Left hindlimb (tissue), 1 donor: ENCODE measurements at places on chromosomes 2 and 18.
A peak's percentile ranks its signal among the peaks of the same experiment; 100 is the strongest.

DNA sequence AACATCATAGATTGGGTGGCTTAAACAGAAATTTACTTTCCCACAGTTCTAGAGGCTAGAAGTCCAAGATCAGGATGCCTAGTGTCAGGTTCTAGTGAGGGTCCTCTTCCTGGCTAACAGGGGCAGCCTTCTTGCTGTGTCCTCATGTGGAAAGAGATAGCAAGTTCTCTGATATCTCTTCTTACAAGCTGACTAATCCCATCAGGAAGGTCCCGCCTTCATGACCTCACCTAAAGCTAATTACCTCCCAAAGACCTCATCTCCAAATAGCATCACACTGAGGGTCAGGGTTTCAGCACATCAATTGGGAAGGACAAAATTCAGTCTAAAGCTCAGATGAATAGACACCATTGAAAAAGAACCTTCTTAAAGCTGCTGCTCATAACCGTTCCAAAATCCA is 22.9 kb downstream of the ACVR1 start:
- no peak for DNase-seq

DNA sequence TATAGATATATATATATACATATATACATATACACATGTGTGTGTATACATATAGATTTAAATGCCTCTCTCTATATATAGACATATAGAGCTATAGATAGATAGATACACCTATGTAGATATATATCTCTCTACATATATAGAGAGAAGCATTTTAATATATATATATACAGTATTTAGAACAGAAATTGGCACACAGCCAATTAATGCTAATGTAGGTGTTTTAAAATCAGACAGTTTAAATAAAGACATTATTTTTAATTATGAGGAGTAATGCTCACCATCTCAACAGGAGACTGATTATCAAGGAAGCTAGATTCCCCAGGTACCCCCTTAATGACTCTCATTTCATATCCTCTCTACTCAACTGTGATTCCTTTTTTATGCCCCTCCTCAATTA is 170.7 kb upstream of the CRIM1 start:
- DNase-seq = no peak

GRCh38 chr2:37766106-37766505 is 94.7 kb upstream of the CDC42EP3 start:
- no peak for DNase-seq

GRCh38 chr18:51137891-51138290 is 59.6 kb downstream of the MEX3C start:
- DNase-seq = no peak

DNA sequence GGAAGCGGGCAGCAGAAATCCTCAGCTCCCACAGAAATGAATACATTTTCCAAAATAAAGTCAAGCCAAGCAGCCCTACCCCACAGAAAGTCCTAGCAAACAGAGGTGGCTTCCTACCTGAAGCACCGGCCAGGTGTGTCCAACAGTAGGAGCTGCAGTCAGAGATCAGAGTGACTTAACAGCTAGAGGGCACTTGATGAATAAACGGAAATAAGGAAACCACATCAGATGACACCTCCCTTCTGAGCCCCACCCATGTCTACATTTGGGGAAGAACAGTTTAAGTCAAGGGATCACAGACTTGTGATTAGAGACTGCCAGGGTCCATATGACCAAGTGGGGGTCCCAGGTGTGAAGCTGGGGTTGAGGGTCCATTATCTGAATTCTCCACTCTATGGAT is at the start of gene CXCR1:
TSS of gene CXCR1 (minus strand) at position 172 of the 400 bp plus-strand sequence. CDS start 1,751 bp downstream, outside the sequence.
- DNase-seq = no peak

- DNase-seq = no peak
These were observed 5.5 kb downstream of the KCNG3 start for GRCh38 chr2:42488297-42488696.

GRCh38 chr2:159711562-159712142 is 654 bp upstream of the MARCHF7 start:
- DNase-seq = no peak

DNA sequence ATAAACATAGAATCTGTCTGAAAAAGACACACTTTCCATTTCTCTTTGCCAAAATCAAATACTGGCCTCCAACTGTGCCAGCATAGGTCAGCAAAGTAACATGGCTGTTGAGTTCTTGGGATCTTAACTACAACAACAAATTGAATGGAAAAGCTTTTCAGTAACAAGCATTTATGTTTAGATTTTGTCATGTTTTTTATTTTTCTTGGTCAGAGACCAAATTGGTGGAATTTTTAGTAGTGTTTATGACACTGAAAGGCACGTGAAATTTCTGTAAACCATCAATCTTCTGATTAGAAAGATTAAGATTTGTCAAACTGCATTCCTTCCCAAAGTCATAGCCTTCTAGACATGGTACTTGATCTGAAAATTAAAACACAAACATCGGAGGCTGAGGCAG is 77.6 kb downstream of the PDE1A start:
- no peak for DNase-seq

- no peak for DNase-seq
These were observed 819.5 kb downstream of the BCL11A start for GRCh38 chr2:59733970-59734369.

- peak; percentile 40 for DNase-seq
These were observed 9.8 kb upstream of the PAPOLG start for GRCh38 chr2:60746318-60746717.

- no peak for DNase-seq
These were observed 56.4 kb upstream of the HAAO start for GRCh38 chr2:42848726-42849290.

DNA sequence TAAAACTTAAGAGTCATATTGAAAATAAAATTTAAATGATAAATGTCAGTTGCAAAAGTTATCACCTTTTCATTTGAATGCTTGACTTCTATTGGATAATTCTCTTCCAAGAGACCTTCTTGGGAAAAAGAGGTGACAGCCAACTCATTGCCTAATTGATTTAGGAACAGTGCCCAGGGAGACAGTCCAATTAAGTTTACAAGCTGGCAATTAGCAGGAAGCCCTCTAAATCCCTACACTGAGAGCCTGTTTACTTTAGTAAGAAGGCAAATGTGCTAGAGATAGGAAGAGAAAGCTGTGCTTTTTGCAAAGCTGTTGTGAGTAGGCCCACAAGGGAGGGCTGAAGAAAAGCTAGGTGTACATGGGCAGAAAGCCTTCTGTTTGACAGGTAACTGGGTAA is 189.1 kb downstream of the WDPCP start:
- no peak for DNase-seq

- no peak for DNase-seq
These were observed 31.0 kb upstream of the GALNT3 start for GRCh38 chr2:165825041-165825440.
